Cardiac fibroblast (primary cell): ENCODE measurements at places on chromosomes 7 and 10.

GRCh38 chr7:119320316-119320715 is 952.7 kb upstream of the KCND2 start:
- no peak for DNase-seq

- DNase-seq, result peak; percentile 62
Measured at GRCh38 chr7:78510580-78511188, 712.1 kb downstream of the PHTF2 start.

DNA sequence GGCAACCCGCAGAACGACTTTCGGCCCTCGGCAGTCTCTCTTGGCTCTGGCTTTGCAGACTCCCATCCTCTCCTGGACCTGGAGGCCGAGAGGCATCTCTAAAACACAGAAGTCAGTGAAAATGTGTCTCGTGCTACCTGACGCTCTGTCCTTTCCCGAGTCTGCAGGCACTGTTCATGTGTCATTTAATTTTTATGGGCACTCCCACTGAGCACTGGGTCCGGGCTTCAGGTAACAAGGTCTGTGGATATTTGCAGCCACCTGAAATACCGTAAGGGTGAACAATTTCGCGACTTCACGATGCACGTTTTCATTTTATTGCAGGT is 96.8 kb downstream of the GLRX3 start:
- no peak for DNase-seq

DNA sequence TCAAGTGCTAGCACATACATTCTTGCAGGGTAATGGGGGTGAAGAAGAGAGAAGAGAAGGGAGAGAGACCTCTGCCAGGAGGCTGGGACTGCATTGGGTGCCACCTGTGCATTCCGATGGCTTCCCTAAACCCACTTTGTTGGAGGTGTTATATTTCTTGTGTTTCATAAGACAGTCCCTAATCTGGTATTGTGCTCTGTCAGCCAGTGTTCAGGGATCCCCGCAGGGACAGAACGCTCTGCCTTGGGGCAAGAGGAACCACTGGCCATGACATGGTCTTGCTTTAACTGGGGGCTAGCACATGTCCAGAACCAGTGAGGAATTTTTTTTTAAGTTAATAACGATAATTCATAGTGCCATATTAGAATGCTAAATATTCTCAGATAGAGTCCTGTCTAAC is 365.2 kb upstream of the GALNT17 start:
- no peak for DNase-seq

GRCh38 chr7:150356265-150356897 is 12.2 kb upstream of the REPIN1 start:
- peak; percentile 58 for DNase-seq

DNA sequence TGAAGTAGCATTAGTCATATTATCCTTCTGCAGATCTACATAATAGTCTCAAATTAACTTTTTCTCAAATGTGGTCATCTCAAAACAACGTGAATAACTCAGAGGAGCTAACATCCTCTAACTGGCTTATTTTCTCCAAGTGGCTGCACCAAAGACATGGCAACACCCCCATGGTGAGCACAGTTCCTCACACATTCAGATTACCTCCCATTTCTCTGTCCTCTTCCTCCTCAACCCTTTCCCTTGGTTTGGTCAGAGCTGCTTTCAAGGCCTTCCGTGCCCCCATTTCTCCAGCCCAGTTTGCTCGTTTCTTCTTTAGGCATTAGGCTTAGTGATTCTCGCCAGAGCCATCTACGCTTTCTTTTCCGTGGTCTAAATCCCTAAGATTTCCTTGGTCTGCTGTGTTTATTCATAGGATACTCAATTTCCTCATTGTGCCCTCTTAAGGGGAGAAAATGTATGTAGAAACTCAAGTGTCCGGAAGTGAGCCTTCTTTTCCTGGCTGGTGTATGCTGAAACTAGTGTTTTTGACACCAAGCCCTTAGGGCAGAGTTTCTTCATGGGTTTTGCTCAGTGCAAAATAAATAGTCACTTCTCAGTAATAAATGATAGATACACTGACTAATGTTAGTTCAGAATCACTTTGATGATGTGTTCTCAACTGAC is 2.6 kb downstream of the MET start:
- peak; percentile 33 for DNase-seq

- DNase-seq, result no peak
Measured at GRCh38 chr10:113986316-113986715, 57.4 kb upstream of the ADRB1 start.

DNA sequence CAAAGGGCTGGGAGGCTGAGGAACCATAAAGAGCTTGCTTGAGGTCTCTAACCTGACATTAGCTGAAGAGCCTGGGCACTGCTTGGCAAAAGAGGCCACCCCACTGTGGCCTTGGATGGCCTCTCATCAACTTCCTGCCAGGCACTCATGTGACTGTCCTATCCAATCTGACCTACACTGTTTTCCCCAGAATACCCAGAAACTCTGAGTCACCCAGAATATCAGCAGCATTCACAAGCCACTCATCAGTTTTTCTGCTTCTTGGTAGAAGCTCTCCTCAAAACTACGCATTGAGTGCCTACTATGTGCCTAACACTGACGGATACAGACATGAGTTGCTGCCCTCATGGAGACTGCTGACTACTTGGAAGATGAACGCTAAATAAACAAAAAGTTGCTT is 4.1 kb upstream of the NT5C2 start:
- DNase-seq, result peak; percentile 82

DNA sequence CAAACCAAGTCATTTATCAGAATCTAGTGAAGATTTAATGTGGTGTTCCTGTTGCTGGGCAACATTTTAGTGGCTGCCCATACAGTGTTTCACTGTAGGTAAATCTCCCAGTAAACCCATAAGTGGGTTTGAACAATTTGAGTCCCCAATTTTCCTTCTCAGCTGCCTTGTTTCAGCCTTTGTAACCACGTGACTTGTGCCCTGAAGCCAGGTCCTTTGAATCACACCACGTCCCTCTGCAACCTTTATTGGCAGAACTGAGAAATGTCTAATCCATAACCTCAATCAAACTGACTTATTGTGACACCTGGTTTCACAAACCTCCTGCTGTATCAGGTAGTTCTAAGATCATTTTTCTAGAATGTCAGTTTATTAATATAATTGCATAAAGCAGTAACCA is 30.1 kb downstream of the SND1 start:
- no peak for DNase-seq

GRCh38 chr7:46881507-46882127 is 700.3 kb downstream of the TNS3 start:
- no peak for DNase-seq

DNA sequence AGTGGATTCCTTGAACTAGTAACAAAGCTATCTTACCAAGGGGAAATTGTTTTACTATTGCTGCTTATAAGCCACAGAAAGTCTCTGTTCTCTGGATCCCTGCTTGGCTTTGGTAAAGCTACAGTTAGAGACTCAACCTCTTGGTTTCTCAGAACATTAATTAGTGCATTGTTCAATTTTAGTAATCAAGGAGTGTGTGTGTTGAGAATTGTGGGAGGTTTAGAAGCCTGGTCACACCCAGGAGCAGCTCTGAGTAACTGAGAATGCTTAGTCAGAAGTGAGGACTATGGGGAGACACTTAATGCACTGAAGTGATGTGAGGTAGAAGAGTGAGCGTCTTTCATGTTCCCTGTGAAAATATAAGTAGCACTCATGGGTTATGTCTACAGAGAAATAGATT is 8.2 kb upstream of the ACTA2 start:
- no peak for DNase-seq

DNA sequence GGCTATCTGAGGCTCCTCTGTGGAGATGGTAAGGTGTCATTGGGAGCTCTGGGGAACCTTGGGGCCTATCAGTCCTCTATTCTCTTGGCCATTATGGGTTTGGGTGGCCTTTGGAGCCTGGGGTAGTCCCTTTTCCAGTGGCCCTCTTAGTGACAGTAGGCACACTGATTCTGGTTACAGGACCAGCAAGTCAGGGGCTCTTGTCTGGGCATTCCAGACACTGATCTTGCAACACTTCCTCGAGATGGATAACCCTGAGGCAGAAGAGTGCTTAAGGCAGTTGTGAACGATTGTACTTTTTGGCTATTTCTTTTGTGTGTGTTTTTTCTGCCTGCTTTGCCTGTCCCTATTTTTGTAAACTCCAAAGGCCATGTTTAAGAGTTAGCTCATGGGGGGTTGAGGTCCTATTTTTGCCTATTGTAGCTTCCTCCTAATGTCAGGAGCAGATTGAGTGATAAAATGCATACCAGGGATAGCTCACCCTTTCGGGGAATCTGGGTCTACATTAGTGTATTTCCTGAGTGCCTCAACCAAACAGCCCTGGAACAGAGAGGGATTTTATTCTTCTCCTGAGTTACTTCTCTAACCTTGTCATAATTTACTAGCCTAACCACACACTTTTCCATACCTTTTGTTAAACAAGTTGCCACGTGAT is 61.2 kb downstream of the PRKAR2B start:
- no peak for DNase-seq

DNA sequence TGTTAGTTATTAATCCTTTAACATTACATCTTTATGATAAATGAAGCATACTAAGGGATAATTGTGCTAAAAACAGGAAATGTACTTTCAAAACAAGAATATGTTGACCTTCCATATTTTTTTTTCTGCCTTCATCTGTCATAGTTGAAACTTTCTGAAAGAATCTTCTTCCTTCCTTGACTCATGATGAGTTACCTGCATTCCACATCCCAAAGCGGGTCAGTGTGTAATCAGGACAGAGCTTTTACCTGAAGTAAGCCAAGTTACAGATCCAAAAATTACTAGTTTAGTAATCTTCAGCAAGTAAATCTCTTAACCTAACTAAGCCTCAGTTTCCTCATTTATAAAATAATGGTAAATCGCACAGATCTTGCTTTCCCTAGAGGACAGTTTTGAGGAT is 13.4 kb upstream of the ARL4A start:
- no peak for DNase-seq

- no peak for DNase-seq
Measured at GRCh38 chr10:71978476-71978875, 14.3 kb downstream of the CHST3 start.

DNA sequence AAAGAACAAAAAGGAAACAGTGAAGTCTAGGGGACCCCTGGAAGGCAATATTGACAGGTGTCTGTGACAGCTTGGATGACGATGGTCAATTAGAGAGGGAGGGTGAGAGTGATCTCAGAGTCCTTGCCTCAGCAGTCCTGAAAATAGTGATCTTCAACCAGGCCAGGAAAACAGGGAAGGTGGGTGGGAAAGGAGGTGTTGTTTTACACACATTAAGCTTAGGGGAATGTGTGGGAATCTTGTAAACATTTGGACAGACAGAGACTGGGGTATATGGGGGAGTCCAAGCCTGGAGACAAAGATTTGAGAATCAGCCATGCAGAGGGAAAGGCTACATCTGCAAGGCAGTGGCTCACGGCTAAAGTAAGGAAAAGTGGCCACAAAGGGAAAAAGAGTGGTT is 27.5 kb upstream of the CCNY start:
- DNase-seq, result no peak

DNA sequence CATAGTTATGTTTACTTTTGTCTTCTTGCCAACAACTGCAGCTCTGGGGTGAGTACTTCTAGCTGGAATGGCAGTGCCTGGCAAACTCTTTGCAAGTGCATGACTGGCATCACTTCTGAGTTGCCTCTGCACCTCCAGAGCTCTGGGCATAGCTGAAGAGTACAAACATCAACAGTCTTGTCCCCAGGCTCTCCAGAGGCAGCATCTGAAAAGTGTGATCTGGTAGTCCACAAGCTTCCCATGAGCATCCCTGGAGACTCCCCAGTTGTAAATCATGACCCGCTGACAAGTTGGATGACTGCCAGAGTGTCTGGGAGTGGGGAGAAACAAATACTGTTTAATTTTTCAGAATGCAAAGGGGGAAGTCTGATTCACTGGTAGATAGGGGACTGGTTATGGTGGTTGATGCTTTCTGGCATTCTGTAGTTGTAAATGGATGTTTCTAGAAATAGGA is 138.9 kb upstream of the CDK13 start:
- DNase-seq, result peak; percentile 44

GRCh38 chr7:111919631-111920179 is 286.5 kb downstream of the DOCK4 start:
- DNase-seq, result peak; percentile 8

GRCh38 chr10:33271969-33272583 is 62.4 kb downstream of the NRP1 start:
- DNase-seq, result no peak

- no peak for DNase-seq
Measured at GRCh38 chr7:114295522-114295921, 119.1 kb upstream of the FOXP2 start.

DNA sequence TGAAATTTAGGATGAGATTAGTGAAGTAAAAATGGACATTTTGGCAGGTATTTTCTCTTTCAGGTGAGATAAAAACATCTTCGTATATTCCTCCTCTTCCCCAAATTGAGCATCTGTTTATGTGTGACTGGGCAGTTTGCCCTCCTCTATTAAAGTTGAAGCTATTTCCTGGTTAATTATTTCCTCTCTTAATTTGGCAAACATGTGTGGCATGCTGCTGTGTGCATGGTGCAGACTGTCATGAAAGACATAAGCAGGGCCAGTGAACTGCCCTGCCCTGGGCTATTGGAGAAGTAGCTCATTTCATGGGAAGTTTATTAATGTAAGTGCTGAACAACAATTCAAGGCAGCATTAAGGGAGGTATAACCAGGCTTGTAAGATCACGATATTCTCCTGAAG is 52.6 kb downstream of the EVX1 start:
- no peak for DNase-seq

DNA sequence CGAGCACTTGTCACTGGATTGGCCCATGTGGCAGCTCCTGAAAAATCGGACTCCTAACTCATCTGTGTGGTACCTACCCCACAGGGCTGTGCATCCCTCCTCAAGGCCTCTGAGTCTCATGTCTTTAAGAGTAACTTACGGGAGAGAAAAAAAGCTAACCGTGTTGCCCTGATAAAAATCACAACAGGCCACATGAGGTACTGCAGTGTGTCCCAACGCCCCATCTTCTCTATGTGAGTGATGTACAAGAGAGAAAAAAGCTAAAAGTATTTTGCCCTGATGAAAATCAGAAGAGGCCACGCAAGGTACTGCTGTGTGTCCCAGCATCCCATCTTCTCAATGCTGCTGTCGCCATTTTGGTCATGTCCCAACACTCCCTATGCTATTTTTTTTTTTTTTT is 41.2 kb upstream of the ADRB1 start:
- DNase-seq, result no peak

DNA sequence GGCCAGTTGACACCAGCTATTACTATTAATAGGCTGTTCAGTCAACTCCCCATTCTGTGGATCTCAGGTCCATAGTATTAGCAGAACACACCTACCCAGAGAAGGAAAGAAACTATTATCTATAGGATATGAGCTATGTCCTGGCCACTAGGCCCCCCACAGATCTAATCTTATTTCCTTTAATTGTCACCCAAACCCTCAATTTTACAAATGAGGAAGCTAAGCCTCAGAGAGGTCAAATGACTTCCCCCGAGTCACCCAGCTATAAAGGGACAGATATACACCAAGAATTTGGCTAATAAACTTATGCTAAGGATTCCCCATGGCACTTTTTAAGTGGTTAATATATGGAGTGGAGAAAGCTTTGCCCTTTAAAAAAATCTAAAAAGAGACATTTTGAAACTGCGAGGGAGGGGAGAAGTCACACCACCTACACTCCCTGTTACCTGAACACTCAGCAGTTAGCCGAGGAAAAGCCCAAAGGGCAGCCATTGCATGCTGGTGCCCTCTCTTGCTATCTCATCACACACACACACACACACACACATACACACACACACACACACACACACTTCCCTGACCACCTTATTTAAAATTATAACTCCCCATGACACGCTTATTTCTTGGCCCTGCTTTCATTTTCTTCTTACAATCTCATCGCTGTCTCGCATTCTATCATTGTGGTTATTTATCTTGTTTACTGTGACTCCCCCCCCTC is 157.0 kb upstream of the ADO start:
- DNase-seq, result no peak

- DNase-seq, result no peak
Measured at GRCh38 chr10:100911472-100911871, 1.3 kb upstream of the SLF2 start.
